A549 (cell line): ENCODE measurements at places on chromosomes 12 and 14.

- DNase-seq = no peak
Measured at GRCh38 chr14:49487238-49487637, 98.9 kb downstream of the RPS29 start.

- no peak for DNase-seq
Measured at GRCh38 chr14:49160983-49161382, 425.2 kb downstream of the RPS29 start.

DNA sequence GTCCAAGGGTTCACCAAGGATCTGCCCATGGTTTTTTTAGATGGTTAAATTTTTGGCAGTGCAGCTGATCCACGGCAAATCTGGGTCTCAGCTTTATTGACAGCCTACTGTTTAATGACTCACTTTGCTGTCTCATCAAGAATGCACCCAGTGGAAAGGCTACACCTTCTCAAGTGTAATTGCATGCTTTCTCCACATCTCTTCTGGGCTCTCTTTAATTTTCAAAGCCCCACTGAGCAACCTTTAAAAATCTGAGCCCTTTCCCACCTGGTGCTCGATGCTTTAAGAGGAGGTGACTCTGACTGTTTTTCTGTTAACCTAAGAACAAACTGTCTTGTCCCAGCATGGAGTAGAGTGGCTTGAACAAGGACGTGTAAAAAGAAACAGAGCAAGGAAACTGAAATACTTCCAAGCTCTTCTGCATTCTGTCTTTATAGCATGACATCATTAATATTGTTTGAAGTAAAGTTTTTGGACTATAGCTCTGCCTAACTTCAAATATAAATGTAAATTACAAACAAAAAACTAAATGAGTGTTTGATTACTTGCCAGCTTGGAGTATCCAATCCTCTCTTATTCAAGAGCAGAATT lies 214.2 kb upstream of the KRR1 start:
- DNase-seq = peak; percentile 66

DNA sequence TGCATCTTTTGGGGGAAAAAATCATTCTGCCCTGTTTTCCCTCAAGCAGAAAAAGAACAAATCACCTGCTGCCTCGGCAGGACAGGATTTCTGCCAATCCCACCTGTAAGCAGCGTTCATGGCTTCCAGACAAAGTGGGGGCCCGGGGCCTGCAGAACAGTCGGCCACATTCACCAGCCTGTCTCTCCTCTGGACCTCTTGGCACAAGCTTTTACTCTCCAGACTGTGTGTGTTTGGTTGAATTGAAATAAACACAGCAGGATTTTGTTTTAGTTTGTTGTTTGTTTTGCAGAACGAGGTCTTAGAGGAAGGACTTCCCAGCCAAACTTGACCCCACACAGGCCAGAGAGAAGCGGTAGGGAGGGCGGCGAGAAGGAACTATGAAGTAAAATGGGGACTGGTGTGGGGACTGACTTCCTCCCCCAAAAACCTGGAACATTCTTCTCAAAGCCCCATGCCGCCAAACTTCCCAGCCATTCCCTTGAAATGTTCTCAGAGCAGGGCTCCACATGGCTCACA lies 41.7 kb upstream of the FOS start:
- no peak for DNase-seq

- no peak for DNase-seq
Measured at GRCh38 chr12:91914701-91915100, 230.9 kb downstream of the BTG1 start.

DNA sequence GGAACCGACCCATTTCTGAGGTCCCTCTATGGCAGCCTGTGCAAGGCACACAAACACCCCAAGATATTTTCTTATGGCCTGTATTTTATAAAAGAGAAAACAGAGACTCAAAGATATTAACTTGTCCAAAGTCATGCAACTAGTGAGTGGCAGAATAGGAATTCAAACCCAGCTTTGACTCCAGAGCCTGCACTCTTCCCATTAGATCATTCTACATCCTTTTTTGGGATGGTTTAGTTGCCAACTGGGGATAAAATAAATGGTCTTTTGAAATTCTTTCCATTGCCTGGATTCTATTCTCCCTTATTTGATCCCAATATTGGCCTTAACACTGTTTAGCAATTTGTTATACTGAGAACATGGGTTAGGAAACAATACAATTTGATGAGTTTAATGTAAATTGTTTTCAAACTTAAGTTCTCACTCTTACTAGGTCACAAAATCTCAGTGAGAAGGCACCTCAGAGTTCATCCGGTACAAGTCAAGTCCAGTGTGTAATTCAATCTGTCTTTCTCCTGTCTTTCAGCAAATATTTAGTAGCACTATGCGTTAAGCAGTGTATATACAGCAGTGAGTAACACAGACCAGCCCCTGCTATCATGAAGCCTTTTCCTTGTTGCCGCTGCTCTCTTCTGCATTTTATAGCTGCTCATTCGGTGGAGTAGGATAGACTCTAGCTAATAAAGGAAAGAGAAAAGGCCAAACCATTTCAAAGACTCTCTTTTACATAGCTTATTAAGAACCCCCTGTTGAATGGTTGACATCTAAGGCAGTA lies 162.1 kb upstream of the IFNG-AS1 start:
- no peak for DNase-seq

DNA sequence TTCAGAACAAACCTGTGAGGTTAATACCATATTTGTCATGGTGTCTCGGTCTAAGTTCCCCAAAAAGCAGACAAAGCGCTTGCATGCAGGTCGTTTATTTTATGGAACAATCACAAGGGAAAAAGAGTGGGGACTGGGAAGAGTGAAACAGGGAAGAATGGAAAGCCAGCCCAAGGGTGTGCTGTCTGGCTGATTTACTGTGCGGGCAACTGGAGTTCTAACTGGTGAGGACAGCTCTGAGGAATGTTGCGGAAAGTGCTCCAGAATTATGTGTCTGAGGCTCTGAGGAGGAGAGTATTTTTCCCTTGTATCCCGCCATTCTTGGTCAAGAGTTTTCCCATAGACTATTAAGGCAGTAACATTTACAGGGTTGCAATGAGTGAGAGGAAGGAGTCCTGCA lies 465.4 kb downstream of the RMST start:
- DNase-seq = no peak

- no peak for DNase-seq
Measured at GRCh38 chr14:55019968-55020554, 6.8 kb downstream of the WDHD1 start.

GRCh38 chr14:29521526-29522137 lies 406.0 kb downstream of the PRKD1 start:
- no peak for DNase-seq

DNA sequence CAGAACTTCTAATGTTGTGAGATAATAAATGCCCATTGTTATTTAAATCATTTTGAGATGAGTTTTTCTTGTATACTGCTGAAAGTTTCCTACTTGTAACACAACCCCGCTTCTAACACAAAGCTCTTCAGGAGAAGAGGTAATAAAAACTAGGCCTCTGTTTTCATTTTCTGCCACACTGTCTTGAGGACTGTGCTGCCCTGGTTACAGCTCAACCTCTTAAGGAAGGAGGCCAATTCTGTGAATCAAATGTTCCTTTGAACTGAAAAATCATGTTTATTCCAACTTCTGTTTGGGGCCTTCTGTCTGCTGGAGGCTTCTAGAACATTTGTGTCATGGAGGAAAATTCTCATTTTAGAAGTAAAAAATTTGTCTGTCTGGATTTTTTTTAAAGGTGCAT lies 100.3 kb downstream of the LRIG3 start:
- DNase-seq = no peak

DNA sequence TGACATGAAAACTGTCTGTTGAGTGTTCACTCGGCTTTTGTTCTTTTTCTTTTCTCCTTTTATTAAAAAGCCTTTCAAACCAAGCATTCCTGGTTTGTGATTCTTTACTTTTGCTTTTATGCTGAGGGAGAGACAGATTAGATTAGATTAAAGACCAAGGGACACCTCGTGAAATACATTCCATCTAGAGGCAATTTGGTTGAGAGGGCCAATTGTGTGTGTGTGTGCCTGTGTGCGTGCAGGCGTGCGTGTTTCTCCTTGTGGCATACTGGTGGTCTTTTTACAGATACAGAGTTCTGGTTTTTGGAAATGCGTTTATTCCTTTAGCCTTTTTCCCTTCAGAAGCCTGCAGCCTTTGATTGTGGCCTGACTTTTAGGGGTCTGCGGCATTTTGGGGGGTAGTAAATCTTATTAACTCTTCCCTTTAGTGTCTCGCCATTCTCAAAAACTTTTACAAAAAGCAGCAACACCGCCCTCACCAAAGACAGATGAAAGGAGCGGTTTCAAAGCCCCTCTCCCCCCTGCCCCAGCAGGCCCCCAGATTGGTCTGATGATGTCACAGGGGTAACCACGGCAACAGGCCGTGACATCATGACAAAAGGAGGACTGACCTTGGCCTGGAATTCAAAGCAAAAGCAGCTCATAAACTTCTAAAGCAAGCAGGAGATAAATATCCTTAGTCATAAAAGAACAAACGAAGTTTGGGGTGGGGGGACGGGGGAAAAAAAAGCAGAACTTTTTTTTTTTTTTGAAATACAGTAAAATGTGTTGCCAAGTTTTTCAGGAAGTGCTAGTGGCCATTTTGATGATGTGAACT lies 84.1 kb upstream of the TBX3 start:
- DNase-seq = no peak

DNA sequence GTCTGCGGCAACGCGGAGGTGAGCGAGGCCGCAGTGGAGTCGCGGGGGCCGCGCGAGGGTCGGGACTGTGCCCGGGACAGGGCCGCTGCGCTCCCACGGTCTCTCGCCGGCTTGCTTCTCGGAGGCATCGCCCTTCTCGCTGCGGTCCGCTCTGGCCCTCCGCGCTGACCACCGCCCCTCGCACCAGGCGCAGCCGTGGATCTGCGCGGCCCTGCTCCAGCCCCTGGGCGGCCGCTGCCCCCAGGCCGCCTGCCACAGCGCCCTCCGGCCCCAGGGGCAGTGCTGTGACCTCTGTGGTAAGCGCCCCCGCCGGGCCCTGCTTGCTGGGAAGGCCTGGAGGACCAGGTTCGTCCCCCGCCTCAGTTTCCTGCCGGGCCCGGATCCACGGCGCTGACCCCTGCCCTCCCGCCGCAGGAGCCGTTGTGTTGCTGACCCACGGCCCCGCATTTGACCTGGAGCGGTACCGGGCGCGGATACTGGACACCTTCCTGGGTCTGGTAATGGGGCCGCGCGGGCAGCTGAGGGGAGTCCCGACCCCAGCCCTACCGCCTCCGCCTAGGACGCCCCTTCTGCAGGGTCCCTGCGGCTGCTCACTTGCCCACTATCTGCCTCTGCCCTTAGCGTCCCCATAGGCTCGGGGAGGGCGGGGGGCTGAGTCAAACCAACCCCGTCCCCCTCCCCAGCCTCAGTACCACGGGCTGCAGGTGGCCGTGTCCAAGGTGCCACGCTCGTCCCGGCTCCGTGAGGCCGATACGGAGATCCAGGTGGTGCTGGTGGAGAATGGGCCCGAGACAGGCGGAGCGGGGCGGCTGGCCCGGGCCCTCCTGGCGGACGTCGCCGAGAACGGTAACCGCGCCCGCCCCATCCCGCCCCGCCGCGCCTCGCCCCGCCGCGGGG lies 7.0 kb downstream of the AMN start:
- DNase-seq = no peak

GRCh38 chr14:24036169-24036962 lies 15.4 kb upstream of the CARMIL3 start:
- DNase-seq = peak; percentile 83

GRCh38 chr12:108313241-108313605 lies 25.9 kb downstream of the CMKLR1 start:
- DNase-seq = no peak

GRCh38 chr14:96925422-96925821 lies 128.2 kb downstream of the VRK1 start:
- DNase-seq = no peak

GRCh38 chr12:51218607-51219161 lies 822 bp upstream of the POU6F1 start:
- peak; percentile 37 for DNase-seq

DNA sequence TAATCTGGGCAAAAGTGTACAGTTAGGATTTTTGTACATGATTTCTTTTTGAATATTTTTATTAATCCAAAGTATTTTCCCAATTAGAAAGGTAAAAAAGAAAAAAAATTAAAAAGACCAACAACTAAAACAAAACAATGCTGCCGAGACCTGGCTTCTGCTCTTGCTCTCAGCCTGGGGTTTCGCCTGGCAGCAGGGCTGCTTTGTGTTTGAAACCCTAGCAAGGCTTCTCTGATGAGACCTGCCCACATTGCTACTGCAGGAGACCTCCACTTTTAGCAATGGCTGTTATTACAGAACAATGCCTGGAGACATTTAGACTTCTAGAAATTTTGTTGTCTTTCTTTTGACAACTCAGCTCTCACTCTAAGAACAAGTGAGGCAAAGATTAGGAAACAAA lies 1153.0 kb upstream of the TMEM132C start:
- DNase-seq = no peak

DNA sequence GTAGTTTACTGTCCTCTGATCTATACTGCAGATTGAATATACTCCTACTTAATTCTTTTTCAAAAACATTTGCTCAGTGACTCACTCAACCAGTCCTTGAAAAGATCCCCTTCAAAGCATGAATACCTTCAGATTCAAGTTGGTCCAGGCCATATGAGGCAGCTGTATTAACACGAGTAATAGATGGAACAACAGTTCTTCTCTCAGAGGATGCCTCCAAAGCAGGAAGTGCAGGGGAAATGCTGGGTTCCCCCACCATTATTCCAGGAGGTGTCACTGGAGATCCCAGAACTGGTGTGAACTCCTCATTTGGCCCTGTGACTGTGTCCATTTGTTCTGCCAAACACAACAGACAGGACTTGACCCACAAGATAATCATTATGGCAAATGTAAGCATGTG lies 20.6 kb downstream of the ARMH4 start:
- peak; percentile 10 for DNase-seq

- peak; percentile 59 for DNase-seq
Measured at GRCh38 chr12:92927055-92927435, 2.0 kb downstream of the EEA1 start.

DNA sequence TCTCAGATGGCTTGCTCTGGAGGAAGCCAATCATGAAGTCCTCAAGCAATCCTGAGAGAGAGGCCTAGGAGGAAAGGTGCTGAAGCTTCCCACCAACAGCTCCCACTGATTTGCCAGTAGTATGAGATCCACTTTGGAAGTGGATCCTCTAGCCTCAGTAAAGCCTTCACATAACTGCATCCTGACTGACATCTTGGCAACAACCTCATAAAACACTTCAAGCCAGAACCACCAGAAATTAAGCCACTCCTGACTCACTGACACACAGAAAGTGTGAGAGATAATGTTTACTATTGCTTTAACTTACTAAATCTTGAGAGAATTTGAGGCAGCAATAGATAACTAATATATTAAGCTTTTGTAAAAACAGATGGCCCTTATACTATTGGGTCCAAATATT lies 11.7 kb upstream of the TMX1 start:
- no peak for DNase-seq
